Foreskin keratinocyte (primary cell): ENCODE measurements at places on chromosomes 1 and 21. TPM values are rescaled to one million over a fixed set of nuclear protein-coding genes. Genes with fewer than 3 reads are reported as not detected.

ZBTB8B gene
- under 0.01 TPM in 2 replicates for total RNA-seq

SPRR1A gene
- 7.7 and 12.7 TPM in 2 replicates for total RNA-seq

TNFRSF4 gene
- total RNA-seq: not detected in 2 replicates

HEYL gene
- total RNA-seq: 0.03 TPM in 1 of 2 replicates, not detected in the other

ILDR2 gene
- total RNA-seq: not detected in 2 replicates

EPHA10 gene
- not detected in 2 replicates for total RNA-seq

LMOD1 gene
- total RNA-seq: not detected in 2 replicates

CFAP410 gene
- 6.6 and 8.1 TPM in 2 replicates for total RNA-seq

LAMC2 gene
- total RNA-seq: 3,836 and 7,314 TPM in 2 replicates

CR1 gene
- not detected in 2 replicates for total RNA-seq

C4BPA gene
- not detected in 2 replicates for total RNA-seq

TNFRSF14 gene
- total RNA-seq: 11.4 and 13.0 TPM in 2 replicates

COL11A1 gene
- total RNA-seq: 0.71 and 1.0 TPM in 2 replicates

ITLN2 gene
- total RNA-seq: not detected in 2 replicates

IRF6 gene
- total RNA-seq: 160 and 194 TPM in 2 replicates

CRNN gene
- total RNA-seq: not detected in 2 replicates

TEX38 gene
- not detected in 2 replicates for total RNA-seq

ZNF695 gene
- total RNA-seq: 4.3 and 6.2 TPM in 2 replicates

ALX3 gene
- not detected in 2 replicates for total RNA-seq

C1orf226 gene
- 0.71 TPM in 2 replicates for total RNA-seq

ERG gene
- total RNA-seq: 0.24 and 0.49 TPM in 2 replicates
